ENCODE measurements at places on chromosomes 3 and 15.

- DNase-seq, result no peak
These were observed 70.6 kb downstream of the USF3 start for GRCh38 chr3:113625834-113626233.

DNA sequence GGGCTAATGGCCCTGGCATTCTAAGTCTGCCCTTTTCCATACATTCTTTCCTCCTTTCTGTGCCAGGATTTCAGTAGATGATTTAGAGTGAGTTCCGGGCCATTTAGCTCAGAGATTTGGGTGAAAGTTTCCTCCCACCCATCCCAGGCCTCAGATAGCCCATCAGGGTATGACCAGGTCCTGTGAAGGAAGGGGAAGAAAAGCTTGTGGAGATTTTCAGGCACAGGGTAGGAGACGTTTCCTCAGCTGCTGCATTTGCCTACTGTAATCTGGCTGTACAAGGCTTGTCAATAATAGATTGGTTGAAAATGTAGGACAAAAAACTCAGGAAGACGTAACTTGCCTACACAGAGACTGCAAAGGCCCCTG is 63.2 kb upstream of the BCL6 start:
- no peak for DNase-seq

- DNase-seq, result no peak
These were observed 619 bp upstream of the CMTM8 start for GRCh38 chr3:32237670-32238452.

- no peak for DNase-seq
These were observed 281.4 kb downstream of the ADAMTS17 start for GRCh38 chr15:100060276-100060926.

DNA sequence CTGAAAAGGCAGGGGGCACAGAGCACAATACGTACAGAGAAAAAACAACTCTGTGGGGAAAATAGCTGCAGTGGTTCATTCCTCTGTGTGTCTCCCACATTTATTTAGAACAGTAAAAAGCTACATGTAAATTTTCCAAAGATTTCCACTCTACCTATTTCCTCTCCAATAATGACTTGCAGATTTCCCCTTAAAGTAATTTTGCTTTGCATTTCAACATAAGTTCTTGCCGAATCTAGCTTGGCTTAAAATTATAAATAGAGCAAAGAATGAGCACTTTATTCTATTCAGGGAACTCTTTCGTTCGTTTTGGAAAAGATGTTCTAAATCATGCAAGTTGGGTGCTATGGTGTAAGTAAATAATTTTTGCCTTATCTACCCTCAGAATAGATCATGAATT is 58.2 kb upstream of the NR2E3 start:
- DNase-seq, result no peak

DNA sequence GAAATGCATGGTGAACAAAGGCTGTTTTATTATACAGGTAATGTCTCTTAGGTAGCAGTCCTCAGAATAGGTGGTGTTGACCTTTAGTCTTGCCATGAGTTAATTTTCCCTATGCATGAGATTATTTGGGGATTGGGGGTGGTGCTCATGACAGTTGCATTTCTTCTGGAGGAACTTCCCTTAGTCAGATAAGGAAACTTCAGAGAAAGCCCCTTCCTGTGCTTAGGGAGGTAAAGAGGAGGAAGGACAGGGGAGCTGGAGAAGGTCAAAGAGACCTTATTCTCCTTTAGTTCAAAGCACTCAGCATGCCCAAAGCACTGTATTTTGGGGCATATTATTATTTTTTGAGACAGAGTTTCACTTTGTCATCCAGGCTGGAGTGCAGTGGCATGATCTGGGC is 47.7 kb downstream of the ZBTB11 start:
- DNase-seq, result no peak

DNA sequence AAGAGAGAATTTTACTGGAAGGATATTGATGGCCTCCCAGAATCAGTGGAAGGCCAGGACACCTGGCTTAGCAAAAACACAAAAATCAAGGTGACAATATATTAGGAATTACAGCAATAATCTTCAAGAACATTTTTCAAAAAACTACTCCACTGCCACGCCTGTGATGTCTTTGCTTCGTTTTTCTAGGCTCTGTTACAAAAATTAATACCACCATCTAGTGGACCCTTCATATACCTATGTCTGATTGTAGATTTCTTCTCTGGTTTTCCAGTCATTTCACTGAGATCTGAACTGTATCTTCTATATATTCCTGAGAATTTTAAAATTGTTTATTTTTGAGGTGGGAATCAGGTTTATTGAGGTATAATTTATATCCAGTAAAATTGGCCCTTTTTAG is 5.6 kb upstream of the SLC33A1 start:
- DNase-seq, result no peak

GRCh38 chr3:172751175-172751704 is 714 bp downstream of the ECT2 start:
- DNase-seq, result no peak

DNA sequence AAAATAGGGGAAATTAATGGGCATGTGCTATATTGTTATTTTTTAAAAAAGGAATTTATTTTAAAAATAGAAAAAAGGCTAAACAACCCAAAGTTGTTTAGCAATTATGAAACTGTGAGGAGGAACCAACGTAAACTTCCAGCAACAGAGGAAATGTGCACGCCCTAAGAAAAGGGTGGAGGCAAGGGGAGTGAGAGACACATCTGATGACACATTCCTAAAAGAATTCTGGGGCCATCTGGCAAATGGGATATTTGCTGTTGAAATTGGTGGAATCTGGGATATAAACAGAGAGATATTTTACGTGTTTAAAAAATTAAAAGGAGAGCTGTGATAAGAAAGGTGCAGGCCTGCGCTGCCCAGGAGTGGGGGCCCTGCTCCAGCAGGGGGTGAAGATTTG is 50.8 kb upstream of the MUC13 start:
- no peak for DNase-seq

DNA sequence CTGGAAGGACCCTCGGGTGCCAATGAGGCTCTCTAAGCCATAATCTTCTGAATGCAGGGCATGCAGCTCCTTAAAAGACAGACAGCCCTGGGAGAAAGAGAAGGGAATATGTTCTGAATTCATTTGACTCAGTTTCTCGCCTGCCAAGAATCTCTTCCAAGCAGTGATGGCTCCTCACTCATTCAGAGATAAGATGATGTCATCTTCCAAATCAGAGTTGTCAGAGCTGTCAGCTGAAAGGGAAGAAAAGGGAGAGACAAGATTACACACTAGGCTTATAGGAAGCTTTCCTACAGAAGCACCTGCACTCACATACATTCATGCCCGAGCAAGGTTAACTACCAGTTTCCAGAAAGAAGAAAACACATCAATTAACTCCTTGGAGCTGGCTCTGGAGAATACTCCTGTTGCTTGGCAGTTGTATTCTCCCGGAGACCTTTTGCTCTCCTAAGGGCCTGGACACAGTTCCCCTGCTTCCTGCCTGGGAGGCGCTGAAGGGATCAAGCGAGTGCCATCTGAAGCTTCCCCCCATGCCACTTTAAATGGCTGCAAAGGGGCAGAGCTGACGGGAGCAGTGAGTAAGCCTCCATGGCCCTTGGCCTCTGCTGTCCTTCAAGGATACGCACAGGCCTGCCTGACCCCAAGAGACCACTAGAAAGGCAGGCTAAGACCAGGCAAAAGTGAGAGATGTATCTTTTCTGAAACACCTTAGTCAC is 7.7 kb downstream of the RBM15B start:
- no peak for DNase-seq

DNA sequence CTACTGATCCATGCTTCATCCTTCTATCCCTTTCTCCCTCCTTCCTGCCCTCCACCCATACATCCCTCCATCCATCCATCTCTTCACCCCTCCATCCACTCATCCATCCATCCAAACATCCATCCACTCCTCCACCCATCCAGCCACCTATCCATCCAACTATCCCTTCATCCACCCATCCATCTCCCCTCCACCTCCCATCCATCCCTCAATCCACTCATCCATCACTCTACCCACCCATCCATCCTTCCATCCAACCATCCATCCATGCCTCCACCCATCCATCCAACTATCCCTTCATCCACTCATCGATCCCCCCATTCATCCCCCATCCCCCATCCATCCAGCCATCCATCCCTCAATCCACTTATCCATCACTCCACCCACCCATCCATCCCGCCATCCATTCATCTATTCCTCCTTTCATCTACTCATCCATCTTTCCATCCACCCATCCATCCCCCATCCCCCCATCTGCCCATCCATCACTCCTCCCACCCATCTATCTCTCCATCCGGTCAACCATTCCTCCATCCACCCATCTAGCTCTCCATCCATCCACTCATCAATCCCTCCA is 132.4 kb upstream of the IQSEC1 start:
- DNase-seq, result no peak

DNA sequence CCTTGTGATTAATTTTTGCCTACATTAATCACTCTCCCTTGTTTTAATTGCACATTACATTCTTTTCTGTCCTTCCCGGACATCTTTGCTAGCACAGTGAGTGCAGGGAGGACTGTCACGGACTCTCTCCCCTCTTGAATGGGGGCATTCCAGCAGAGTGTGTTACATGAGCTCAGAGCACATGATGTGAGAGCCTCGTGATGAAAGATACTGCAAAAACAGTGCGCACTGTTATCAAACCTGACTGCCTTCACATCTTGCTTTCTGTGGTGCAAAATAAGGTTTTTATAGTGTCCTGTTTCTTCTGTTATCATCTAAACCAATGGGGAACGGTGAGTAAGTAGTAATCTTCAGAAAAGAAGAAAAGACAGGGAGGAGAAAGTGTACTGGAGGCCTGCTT is 167.5 kb downstream of the PGPEP1L start:
- no peak for DNase-seq

GRCh38 chr15:98113327-98113726 is 152.8 kb downstream of the ARRDC4 start:
- DNase-seq, result no peak

DNA sequence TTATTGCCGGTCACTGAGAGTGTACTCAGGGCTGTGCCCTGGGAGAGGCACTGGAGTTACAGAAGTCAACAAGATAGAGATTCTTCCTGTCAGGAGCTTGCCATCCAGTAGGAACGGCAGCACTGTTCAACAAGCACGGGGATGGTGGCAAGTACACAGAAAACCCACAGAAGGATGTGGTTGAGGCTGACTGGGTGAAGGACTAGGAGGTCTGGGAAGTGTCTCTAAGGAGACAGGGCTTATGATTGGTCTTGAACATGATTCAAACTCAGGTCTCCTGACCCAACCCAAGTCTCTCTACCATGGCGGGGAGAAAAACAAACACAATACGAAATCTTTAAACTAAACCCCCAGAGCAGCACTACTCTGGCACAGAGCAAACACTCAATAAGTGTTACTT is 37.6 kb downstream of the ERICH6 start:
- DNase-seq, result no peak

DNA sequence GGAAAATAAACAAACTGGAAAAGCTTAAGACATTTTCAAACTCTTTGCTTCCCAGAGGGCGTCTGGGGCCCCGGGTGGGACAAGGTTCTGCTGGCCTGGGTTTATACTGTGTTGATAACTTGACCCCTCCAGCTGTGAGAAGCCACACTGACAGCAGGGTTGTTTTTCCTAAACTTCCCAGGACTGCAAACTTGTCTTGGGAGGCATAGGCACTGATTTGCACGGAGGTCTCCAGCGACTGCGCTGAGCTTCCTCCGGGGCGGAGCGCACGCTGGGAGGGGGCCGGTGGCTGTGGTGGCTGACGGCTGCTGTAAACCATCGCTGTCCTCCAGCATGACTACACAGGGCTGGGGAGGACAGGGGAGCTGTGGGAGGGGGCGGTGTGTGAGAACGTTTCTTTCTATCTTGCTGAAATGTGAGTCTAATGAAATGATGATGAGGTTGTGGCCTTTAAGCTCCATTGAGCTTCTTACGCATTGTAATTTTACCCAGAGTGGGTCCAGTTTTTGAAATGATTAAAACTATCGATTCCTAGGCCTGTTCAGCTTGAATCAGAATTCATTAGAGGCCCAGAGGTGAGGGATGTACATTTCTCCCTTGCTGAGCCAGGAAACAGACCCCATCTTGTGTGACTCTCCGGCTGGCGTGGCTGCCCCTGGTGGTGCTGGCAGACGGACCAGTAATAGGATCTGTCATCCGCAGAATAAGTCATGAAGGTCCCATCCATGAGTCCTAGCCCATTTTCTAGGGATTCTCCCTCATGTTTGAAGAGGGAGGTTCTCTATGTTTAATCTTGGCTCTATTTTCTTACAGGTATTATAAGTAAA is 40.5 kb upstream of the VPS8 start:
- DNase-seq, result no peak

GRCh38 chr3:139463466-139463865 is 12.8 kb downstream of the RBP2 start:
- DNase-seq, result no peak

DNA sequence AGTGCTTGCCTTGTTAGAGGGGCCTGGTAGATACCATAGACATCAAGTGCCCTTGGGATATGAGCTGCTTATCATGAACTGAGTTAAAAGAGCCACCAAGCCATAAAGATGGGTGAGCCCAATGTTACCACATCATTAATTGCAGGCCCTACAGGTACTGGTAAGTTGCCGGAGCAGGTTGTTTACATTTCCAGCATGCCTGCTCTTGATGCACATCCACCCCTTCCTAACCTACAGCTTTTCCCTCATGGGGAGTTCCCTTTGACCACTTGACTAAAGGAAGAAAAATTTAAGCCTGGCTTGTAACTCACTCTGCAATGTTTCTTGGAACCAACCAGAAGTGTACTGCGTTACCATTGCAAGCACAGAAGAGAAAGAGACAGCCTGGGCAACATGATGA is 24.7 kb upstream of the ULK4 start:
- DNase-seq, result no peak

DNA sequence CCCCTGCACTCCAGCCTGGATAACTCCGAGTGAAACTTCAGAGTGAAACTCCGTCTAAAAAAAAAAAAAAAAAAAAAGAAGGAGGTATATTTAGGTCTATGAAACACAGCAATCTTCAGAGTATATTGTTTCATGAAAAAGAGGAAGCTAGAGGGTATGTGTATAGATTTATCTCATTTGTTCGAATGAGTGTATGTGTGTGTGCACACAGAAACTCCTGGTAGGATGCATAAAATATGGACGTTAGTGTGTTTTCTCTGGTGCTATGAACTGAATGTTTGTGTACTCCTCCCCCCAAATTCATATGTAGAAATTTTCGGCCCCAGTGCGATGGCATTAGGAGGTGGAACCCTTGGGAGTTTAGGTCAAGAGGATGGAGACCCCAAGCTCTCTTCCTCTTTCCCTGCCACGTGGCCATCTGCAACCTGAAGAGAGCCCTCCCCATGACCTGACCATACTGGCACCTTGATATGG is 98.6 kb upstream of the KLF13 start:
- DNase-seq, result no peak
